Osteocyte (in vitro differentiated cells): ENCODE measurements at places on chromosomes 3 and 15.

- DNase-seq, result no peak
Measured at GRCh38 chr3:184566441-184567414, 5.1 kb downstream of the EPHB3 start.

GRCh38 chr3:87158823-87159222 is 68.3 kb upstream of the CHMP2B start:
- DNase-seq, result no peak

DNA sequence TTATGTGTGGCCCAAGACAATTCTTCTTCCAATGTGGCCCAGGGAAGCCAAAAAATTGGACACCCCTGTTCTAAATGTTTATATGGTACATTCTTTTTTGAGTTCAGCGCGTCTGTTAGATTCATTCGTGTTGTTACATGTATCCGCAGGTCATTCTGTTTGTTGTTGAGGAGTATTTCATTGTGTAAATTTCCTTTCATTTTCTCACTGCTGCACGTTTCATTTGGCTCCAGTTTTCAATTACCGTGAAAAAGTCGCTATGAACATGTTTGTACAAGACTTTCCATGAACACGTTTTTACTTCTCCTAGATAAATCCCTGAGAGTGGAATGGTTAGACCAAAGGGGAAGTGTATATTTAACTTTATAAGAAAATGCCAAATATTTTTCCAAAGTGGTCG is 7.5 kb upstream of the OPA1 start:
- no peak for DNase-seq

GRCh38 chr3:86418861-86419260 is 572.1 kb downstream of the VGLL3 start:
- DNase-seq, result no peak

GRCh38 chr15:91882858-91883586 is 29.5 kb downstream of the SLCO3A1 start:
- no peak for DNase-seq
